Stimulated activated CD4-positive, alpha-beta T cell treated with anti-CD3 and anti-CD28 coated beads, Interleukin-1b, Interleukin-23, amount 100 ng/mL, for 1 hour (primary cell): ENCODE measurements at places on chromosomes 7 and 10.

DNA sequence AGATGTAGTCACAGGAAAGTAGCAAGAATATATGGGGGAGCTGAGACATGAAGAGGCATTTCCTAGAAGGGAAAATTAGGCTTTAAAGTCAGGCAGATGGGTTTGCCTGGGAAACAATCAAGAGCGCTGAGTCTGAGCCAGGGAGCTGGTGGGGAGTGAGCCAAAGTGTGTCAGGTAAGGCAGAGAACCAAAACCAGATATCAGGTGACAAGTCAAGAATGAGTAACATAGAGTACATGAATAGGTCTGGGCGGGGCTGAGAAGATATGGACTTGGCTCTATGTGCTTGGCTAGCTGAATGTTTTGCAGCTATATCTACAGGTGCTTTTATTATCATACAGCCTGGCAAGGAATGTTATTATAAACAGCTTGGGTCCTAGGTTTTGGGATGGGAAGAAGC lies 49.3 kb downstream of the GPR141 start:
- no peak for DNase-seq

GRCh38 chr10:73887294-73888039 lies 13.1 kb upstream of the CAMK2G start:
- DNase-seq: no peak

GRCh38 chr7:25361863-25362262 lies 133.6 kb upstream of the NPVF start:
- no peak for DNase-seq

DNA sequence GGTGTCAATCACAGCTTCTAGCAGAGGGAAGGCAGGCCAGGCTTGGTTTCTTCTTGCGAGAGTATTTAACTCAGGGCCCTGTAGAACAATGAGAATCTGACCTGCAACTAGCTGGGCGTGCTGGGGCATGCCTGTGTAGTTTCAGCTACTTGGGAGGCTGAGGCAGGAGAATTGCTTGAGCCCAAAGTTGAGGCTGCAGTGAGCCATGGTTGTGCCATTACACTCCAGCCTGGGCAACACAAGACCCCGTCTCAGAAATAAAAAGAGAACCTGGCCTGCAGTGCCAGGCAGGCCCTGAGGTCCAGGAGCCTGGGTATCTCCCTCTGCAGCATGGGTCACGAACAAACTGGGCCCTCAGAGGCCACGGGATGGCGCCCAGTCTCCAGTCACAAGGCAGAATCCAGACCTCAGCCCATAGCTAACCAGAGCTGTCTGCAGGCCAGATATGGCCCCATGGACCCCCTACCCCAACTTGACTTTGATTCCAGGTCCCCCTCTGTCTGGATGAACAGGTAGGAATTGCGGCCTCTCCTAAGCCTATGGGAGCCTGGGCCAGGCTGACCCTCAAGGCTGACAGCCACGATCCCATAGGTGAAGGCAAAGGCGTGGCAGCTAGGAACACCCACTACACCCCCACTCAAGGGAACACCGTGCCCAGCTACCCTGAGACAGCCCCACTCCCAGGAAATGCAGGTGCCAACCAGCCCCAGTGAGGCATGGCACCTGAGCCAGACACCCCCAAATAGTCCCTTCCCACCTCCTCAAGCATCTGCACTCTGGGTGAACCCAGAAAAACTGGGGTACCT lies 102.7 kb upstream of the TNRC18 start:
- peak; percentile 31 for DNase-seq

DNA sequence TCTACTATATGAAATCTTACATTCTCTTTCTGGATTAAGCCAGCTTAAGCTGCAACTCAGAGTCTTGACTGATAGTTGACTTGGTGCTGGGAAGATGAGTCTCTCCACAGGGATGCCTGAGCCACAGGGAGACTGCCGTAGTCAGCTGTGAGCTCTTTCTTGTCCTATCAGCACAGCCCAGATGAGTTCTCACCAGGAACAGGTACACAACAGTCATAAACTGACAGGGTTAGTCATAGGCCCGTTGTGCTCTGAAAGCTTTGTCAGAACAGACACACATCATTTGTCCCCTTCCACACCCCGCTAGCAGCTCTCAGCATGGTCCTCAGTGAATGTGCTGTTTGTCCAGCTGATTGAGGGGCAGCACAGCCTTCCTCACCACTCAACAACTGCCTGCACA lies 221.6 kb downstream of the RPS24 start:
- no peak for DNase-seq

DNA sequence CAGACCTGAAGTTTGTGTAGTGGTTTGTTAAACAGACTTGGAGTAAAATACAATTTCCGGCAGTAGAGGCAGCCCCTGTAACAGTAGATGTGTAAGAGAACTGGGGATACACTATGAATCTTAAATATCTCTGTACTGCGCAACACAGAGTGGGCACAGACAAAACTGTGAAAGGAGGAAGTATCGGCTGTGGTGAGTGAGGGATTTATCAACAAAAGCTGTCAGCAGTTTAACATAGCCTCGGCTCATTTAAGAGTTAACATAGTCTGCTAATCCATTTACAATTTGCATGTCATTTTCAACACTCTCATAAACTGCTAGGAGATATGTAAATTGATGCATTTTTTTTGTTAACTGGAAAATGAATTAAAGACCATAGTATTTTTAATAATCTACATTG lies 225.2 kb downstream of the ZWINT start:
- DNase-seq: no peak

GRCh38 chr7:7219216-7219615 lies 36.9 kb downstream of the C1GALT1 start:
- DNase-seq: no peak

DNA sequence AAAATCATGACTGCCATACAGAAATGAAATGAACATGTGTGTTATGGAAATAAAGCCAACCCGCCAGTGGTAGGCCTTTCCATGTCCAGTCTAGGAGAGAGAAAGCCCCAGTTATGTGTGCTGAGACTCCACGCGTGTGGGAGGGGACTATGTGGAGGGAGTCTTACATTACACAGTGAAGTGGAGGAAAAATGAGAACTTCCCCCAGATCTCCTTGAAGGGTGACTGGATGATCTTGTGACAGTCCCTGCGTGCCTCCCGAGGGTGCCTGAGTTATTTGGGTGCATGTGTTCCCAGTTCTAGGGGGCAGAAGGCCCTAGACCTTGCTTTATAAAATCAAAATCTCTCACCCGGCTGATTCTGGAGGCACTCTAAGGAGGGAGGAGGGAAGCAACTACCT lies 24.2 kb downstream of the UPP1 start:
- DNase-seq: no peak

DNA sequence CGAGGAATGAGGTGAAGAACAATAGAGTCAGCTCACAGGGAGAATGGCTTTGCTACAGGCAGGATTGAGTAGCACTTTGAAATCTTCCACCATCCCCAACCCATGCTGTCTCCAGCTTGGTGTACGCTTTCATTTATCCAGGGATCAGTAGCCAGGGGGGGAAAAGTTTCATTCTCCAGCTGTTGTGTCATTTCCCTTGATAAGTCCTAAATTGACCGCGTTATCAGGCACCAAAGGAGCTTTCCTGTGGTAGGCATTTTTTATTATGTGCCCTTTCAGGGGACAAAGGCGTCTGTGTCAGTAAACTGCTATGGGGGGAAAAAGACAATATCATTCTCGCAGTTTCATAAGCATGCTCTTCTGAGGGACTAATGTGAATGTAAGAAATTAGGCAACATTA lies 106.6 kb upstream of the YAE1 start:
- no peak for DNase-seq

DNA sequence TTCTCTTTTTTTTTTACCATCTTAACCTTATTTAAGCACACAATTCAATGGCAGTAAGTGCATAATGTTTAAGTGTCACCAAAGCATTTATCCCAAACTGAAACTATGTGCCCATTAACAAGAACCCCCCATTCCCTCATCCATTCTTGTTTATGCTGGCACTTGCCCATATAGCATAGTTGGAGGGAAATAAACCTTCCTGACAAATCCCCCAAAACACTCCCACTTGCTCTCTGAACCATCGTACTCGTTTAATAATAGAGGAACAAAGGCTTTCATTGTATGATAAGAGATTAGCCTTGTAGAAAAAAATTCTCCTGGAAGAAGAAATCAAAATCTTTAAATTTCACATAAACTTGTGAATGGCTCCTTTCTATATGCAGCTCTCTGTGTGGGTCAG lies 26.4 kb upstream of the KCNMA1 start:
- no peak for DNase-seq

DNA sequence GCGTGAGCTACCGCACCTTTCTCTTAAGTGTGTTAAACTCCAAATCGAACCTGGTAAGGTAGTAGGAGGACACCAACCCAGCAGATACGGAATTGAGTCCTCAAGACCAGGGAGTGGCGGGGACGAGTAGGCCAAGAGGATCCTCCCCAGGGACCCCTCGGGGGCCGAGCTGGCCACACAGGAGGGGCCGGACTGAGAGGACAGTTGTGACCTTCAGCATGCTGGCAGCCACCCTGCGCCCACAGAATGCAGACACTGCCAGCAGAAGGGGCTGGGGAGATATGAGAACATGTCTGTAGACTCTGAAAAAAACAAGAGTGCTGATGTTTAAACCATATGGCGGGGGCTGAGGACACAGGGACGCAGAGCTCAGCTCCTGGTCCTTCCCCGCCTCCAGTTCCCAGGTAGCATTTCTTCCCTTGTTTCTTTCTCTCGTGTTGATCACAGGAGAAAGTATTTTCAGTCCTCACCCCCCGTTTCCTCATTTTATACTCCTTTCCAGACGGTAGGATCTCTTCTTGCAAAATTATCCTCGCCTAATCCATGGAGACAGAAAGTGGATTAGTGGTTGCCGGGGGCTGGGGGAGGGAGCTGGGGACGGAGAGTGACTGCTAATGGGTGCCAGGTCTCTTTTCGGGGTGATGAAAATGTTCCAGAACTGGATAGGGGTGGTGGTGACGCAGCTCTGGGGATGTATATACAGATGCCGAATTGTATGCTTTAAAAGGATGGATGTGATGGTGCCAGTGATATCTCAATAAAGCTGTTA lies 11.5 kb upstream of the UNCX start:
- DNase-seq: no peak

DNA sequence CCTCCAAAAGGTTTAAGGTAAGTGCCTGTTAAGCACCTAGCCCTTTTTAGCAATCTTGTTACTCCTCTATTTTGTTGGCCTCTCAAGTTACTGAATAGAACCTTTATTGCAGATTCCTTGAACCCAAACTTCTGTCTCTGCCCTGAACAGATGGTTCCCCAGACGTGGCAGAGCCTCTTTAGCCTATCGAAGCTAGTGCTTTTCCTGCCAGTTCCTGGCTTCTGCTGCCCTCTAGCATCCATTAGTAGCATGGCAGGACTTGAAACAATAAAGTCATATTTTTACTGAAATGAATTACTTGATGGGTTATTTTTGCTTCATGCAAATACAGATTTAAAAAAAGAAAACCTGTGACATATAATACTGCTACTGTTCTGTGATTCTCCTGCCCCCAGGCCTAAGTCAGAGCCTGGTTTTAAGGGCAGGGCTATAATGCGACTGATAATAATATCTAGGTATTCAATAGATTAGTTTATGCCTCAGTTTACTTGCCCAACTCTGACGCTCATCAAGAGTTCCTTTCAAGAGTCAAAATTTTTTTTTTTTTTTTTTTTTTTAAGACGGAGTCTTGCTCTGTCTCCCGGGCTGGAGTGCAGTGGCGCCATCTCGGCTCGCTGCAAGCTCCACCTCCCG lies 84.3 kb upstream of the PHF14 start:
- no peak for DNase-seq

GRCh38 chr10:34584164-34584563 lies 230.9 kb downstream of the PARD3 start:
- DNase-seq: no peak

DNA sequence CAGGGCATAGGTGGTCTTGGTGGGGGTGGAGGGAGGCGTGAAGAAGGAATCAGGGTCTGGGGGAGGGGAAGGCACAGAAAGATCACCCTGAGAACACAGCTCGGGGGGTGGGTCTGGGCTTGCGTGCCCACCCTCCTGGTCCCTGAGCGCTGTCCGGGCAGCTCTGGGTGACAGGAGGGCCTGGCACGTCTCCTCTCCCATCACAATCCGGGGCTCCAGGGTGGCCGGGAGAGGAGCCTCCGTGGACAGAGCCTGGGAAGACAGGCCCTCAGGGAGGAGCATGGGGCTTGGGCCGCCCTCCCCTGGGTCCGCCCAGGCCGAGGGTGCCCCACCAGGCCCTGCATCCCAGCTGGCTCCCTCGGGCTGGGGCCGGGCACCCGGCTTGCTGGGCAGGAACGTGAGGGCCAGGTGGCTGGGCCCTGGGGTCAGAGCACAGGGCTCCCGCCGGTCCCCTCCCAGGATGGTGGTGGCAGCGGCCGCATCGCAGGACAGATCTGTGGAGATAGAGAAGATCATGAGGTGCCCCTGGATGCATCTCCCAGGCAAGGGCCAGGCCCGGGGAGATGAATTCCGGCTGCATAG lies 3.1 kb downstream of the NACAD start:
- no peak for DNase-seq

- DNase-seq: no peak
Observed at GRCh38 chr10:97297556-97298222, 5.3 kb upstream of the ARHGAP19 start.

DNA sequence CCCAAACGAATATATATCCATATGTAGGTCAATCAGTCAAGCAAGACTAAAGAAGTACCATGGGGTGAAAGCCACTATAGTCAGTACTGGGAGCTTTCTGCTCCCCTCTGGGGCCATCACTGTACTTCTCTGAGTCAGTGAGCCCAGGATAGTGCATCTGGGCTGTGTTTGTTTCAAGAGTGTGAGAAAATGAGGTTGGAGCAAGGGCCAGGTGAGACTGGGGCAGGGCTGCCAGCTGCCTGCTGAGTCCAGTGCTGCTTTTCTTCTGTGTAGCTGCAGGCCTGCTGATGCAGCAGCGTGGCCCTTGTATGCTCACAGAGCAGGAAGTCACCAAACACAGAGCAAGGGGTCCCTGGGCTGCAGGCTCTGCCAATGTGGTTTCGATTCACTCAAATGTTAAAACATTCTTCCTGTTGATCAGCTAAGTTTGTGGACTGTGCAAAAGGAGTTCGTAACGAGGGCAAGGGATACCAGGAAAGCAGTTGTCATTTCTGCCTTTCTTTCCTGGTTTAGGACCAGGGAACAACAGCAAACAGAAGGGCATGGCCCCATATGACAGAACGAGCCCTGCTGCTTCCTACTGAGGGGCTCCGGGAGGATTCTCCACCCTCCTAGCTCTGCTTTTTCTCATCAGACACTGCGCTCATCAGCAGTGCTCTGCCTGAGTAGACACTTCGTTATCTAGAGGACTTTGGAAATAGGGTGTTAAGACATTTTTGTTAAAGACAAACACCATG lies 65.4 kb upstream of the TNS3 start:
- no peak for DNase-seq

DNA sequence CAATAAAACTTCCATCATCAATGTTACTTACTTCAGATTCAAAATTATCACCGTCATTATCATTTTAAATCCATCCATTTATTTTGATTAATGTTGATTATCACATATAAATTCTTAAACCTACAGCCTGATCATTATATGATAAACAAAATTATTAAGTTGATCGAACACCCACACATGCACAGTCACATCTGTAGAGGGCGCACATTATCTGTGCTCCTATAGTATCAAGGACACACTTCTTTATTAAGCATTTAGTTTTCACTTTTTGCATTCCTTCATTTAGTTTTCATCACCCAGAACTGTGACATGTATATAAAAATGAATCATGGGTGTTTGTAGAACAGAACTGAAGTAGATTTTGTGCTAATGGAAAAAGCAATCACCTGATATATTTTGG lies 26.2 kb upstream of the ZNF716 start:
- DNase-seq: no peak

- no peak for DNase-seq
Observed at GRCh38 chr10:6665847-6666246, 85.8 kb upstream of the PRKCQ start.

- DNase-seq: no peak
Observed at GRCh38 chr7:34530259-34530658, 127.8 kb upstream of the NPSR1 start.

- no peak for DNase-seq
Observed at GRCh38 chr10:1454428-1454827, 282.9 kb downstream of the ADARB2 start.
